ENCODE measurements at places on chromosomes 2 and 18.

DNA sequence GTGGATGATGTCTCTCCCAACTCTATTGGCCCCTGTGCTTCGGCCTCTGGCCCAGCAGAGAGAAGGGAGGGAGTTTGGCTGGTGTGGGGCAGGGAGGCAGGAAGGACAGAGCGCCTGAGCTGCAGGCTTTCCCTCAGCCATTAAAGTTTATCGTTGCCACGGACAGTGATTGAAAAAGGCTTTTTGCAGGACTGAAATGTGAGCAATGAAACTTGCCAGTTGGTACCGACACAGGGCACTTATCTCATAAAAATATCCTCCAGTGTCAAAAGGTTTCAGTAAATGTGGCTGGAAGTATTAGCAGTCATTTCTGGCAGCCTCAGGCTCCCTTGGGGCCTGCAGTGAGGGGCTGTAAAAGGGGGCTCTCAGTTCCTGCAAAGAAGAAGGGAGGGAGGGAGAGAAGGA, 169.2 kb downstream of the GLI2 start:
- peak; percentile 66 for DNase-seq

DNA sequence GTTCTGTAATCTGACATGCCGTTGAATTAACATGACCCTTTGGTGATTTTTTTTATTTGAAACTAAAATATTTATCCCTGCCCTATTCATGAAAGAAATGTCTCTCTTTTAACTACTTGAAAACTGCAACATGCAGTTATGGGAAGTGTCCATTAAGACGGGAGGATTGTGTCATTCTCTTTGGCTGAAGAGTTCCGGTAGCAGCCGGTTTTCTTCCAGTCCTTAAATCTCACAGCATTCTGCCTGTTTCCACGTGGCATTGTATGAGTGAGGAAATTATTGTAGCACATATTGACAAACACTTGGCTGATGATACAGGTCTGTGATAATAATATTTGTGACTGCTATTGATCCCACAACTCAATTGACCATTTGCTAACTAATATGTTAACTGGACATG, 509.6 kb upstream of the POU3F3 start:
- no peak for DNase-seq

DNA sequence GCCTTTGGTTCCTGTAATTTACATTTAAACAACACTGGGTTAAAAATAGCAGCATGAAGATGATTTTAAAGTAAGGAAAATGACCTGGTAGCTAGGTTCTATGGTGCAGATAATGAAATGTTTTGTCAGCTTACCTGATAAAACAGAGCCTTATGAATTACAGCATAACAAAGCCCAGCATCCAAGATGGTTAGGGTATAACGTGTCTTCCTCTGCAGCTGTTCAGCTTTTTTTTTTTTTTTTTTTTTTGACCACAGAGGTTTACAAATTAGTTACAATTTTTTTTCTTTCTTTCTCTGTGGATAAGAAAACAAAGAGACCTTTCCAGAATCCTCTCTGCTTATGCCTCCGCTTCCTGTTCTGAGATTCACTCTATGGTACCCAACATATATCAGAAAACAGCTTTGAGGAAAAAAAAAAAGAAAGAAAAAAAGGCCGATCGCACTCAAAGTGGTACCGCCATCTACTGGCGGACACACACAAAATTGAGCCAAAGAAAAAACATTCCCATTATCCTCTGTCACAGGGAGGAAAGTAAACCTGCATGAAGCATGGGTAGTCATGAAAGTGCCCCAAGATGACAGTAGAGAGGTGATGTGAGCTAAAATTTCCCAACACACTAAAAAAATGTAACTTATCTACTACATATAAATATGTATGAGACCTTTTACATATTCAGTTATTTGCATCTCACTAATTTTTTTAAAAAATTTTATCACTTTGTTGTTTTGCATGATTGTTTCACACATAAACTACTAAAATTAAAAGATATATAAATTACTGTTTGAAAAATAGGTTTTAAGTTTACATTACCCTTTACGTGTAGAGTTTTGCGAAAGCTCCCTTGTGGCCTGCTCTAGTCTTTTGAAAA, at the start of gene SCN3A:
Gene SCN3A (minus strand): TSS at position 362 of the 871 bp plus-strand sequence. CDS start 27,656 bp downstream, outside the sequence.
- no peak for DNase-seq

DNA sequence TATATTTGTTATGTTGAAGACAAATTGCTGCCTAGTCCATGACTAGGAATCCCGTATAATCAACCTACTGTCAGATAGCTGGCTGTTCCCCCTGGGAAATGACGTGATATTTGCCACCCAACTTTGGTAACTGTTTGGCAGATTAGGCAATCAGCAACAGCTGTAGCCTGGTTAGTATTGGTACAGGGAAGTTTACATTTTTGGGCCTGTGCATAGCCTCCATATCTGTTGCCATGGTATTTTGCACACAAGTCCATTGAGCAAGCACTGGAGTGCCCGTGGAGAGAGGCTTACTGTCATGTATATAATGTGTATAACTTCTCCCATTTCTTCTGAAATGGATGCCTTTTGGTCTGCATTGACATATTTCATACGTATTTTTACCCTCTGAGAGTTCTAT, 27.7 kb downstream of the BIRC6 start:
- DNase-seq: no peak

DNA sequence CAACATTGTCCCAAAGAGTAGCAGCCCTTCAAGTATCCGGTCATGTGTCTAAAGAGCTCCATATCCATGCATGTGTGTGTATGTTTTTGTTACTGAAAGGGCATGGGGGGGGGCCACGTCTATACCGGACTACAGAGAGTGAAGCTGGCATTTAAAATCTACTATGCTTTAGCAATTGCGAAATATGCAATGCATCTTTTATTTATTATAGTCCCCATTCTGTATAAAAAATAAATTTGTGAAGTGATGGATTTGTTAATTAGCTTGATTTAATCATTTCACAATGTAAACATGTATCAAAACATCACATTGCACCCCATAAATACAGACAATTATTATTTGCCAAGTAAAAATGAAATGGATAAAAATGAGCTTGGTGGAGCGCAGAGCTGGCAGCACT, 149.4 kb upstream of the ID2 start:
- DNase-seq: no peak

DNA sequence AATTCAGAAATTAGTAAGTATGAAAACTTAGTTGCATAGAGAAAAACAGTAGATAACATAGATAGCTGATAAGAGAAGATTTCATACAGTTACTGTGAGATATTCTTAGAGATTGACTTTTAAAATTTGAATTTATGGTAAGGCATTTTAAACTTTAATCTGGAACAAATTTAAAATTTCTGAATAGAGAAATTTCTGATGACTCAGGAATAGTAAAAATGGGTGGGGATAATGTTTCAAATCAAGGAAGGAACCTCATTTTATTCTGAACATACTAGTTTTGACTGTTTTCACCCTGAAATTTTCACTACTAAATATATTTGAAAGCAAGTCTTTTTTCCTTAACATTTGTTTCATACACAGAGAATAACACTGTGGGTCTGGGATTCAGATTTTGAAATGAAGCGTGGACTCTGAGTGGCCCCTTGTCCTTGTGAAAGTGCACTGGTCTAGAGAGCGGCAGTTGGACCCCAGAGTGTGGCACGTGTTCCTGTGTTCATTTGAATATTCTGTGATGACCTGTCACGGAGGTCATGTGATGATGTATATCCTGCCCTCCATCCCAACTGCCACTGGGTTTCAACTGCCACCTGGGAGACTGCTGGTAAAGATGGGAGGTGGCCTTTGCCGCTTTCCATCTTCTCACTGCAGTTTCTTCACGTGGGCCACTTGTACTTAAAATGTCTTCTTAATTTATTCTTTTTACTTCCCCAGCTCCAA, 38.5 kb upstream of the RAB6D start:
- no peak for DNase-seq

GRCh38 chr2:57370882-57371585, 675.6 kb upstream of the VRK2 start:
- DNase-seq: no peak

DNA sequence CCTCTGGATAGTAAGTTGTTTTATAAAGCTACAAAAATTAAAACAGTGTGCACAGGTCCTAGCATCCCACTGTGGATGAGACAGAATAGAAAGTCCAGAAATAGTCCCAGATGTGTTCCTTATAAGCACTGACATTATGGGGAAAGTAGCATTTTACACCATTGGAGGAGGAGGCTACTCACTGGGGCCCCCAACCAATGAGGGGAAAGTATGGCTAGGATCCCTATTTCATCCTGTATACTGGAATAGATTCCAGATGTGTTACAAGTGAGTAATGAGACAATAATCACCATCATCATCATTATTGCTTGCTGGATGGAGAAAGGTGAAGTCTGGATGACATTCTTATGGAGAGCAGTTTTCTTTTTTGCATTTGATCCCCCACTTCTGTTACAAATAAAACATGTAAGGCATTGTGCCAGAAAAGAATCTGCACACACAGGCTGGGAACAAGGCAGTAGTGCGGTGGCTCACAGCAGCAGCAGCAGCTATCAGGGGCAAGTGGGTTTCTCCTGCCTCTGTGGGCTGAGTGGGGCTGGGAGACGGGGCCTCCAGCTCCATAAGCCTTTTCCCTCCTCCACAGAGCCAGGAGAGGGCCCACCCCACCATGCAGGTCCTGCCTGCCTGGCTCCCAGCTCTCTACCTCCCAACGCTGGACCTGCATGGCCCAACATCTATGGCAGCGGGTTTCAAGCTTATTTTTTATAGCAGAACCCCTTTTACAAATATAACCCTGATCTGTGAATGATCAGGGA, 5.0 kb downstream of the ARID5A start:
- no peak for DNase-seq

- DNase-seq: no peak
Measured at GRCh38 chr2:233029321-233029720, 3.2 kb upstream of the NEU2 start.

DNA sequence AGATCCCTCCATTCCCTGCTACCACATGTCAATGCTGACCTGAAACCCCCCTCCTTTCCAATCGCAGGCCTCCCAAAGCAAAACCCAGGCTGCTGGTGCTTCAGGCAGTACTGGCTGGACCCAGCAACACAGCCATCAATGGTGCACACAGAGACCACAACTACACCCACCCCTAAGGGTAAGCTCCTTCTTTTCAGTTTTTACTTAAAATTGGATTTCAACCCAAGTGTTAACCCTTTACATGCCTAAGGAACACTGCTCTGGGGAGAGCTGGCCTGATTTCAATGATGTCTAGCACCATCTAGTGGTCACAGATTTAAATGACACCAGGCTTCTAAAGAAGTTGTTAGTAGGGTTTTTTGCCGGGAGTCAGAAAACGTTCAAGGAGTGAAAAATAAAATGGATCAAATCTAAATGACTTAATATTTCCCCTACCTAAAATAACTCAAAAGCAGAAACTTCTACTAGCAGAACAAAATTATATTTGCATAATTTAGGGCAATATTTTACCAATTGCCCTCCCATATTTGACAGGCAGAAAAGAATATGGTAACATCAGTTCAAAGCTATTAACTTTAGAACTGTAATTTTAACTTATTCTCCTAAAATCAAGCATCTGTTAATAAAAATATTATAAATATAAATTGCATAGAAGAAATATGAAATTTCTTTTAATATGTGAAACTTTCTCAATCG, 24.6 kb downstream of the FECH start:
- no peak for DNase-seq

DNA sequence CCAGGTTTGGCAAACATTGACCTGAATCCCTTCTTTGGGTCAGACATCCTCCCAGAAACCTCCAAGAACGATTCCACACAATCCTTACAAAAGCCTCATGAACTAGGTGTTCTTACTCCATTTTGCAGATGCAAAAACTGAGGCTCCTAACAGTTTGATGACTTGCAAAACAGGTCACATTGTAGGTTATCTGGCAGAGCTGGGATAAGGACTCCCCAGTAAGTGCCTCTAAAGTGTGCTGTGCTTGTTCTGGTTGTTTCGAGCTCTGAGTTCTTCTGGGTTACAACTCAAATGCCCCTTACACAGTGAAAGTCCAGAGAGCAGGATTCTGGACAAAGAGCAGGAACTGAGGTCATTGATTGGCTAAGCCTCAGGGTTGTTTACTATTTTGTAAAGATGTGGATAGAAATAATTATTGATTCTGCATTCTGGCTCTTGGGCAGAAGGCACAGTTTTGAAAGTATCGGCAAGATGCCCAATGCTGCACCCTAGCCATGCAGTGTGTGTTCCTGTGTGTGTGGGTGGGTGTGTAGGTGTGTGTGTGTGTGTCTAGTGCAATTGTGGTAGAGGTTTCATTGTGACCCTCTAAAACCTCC, 17.0 kb upstream of the IGFBP2 start:
- no peak for DNase-seq

- no peak for DNase-seq
Measured at GRCh38 chr2:64905338-64906024, 83.7 kb upstream of the SLC1A4 start.

GRCh38 chr2:172806493-172806892, 70.8 kb downstream of the RAPGEF4 start:
- peak; percentile 61 for DNase-seq

DNA sequence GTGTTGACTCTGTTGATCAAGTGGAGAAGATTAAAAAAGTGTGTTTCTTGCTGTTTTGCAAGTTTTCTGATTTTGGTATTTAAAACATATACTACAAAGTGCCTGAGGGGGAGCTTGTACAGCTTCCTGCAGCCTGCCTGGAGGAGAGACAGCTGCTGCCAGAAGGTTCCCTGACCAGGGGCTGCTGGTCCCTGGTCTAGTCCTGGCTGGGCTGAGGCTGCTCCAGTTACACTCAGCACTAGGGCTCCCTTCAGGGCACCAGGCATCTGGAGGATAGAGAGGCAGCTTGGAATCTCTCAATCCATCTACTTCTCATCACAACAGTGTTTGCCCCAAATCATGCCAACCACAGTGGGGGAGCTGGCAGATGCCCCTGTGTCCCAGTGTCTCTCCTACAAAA, 4.8 kb downstream of the MC2R start:
- DNase-seq: no peak

DNA sequence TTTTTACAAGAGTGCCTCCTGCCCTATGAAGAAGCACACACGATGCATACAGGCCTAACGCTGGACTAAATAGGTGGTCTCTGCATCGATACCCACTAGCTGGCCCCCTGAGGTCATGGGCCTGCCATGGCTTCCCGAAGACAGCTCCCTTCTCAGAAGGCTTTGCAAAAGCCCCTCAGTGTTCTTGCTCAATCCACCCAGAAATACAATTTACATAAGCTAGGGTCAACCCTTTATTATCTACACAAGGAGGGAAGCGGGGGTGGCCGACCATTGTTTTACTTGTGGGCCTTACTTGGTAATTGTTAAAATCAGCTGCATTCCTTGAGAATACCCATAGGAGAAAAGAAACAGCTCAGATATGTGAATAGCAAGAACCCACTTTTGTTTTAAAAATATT, 28.5 kb downstream of the UXS1 start:
- DNase-seq: no peak

GRCh38 chr18:48884771-48885170, 66.0 kb downstream of the SMAD7 start:
- no peak for DNase-seq

GRCh38 chr2:178219247-178219646, 24.9 kb downstream of the OSBPL6 start:
- no peak for DNase-seq
